ENCODE measurements at places on chromosomes 1 and 21.
A peak's percentile ranks its signal among the peaks of the same experiment; 100 is the strongest.

- no peak overlapping the region for H3K4me3 ChIP-seq
- H3K4me1 ChIP-seq, result no peaks in the 10 kb centered on the region
- no peak for DNase-seq
- H3K36me3 ChIP-seq, result no peaks in the 10 kb centered on the region
- no peak overlapping the region for H3K27ac ChIP-seq
These were observed 192.1 kb downstream of the SETD4 start for GRCh38 chr21:35868005-35868868.

GRCh38 chr1:91948501-91949355 lies 473 bp upstream of the BRDT start:
- no peak overlapping the region for H3K27ac ChIP-seq
- no peaks in the 10 kb centered on the region for H3K27me3 ChIP-seq
- DNase-seq, result no peak
- no peaks in the 10 kb centered on the region for H3K36me3 ChIP-seq
- no peak overlapping the region for H3K4me3 ChIP-seq
- H3K4me1 ChIP-seq, result no peaks in the 10 kb centered on the region

- DNase-seq, result peak; percentile 49
These were observed 43.7 kb downstream of the KIF21B start for GRCh38 chr1:200979574-200980451.

DNA sequence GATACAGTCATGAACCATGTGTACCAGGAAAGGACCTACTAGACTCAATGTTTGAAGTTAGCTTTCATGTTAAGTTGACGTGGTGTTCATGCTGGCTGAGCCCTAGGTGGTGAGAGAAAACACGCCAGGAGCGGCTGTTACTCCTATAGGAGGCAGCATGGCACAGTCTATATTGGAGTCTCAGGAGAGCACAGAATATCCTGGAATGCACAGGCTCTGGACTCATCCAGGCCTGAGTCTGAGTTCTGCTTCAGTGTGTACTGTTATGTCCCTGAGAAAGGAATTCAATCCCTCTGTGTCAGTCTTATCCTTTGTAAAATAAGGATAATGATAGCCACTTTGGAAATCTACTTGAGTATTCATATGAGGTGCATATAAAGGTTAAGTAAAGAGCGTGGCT lies 41.2 kb downstream of the DPT start:
- peaks cover 18% of the 10 kb centered on the region for H3K36me3 ChIP-seq
- no peaks in the 10 kb centered on the region for H3K27me3 ChIP-seq
- DNase-seq, result no peak
- peaks cover 72% of the 10 kb centered on the region for H3K4me1 ChIP-seq
- H3K27ac ChIP-seq, result peak overlapping the region; percentile 98

DNA sequence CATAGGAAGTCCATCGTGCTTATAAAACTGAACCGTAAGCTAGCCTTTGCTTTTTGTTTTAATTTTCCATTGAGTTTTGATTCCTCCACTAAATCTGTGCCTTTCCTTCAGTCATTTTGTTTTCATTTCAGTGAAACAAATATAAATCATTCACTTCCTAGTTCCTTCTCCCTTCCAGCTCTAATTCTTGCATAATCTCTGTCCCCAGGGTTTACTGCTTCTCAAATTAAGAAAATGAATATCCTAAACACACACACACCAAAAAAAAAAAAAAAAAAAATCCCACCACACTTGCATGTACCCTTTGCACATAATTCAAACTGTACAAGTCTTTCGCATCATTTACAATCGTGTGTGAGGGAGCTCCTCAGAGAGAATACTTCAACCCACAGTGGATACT lies 6.8 kb downstream of the KCNH1 start:
- H3K4me1 ChIP-seq, result peaks cover 12% of the 10 kb centered on the region
- no peak for DNase-seq
- no peak overlapping the region for H3K4me3 ChIP-seq
- H3K27me3 ChIP-seq, result peaks cover 39% of the 10 kb centered on the region
- no peaks in the 10 kb centered on the region for H3K36me3 ChIP-seq
- H3K27ac ChIP-seq, result no peak overlapping the region

- peaks cover 21% of the 10 kb centered on the region for H3K4me1 ChIP-seq
- no peak overlapping the region for H3K4me3 ChIP-seq
- DNase-seq, result peak; percentile 6
- H3K27ac ChIP-seq, result no peak overlapping the region
These were observed 148.9 kb upstream of the VANGL1 start for GRCh38 chr1:115492880-115493279.

DNA sequence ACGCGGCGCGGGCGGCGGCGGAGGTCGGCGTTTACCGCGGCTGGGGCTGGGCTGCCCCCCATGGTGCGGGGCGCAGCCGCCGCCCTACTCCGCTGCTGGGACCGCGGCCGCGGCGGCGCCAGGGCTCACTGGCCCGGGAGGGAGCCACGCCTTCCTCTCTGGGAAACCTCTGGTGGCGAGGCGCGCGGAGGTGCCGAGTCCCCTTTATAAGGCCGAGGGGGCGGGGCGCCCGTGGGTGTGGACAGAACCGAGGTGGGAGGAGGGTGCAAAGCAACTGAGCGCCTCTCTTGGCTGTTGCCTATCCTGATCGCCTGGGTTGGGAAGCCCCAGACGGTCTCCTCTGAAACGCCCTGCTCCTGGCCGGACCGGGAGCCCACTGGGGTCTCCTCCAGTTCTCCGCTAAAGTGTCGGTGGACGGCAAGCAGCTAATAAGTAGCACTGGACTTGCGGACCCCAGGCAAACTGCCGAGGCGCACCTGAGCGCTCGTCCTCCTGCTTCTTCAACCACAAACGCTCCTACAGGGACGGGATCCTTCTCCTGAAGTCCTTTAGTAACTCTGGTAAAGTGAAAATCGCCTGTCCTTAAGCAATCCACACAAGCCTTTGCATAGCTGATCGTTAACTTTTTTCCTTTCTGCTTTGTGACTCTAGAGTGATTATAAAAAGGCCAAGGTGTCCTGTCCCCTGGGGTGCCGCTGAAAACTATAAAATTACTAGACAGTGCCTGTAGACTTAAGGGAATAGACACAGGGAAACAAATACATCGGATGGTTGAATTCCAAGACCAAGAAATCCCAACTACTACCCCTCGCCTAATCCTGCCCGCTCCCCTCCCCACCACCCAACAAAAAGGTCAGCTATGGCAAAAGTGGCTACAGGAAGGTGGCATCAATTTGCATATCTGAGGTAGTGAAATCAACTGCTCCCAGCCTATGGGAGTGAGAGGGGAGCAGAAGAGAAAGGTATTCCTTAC lies at the start of gene PTGER3:
Gene PTGER3 (minus strand): TSS at position 182 of the 973 bp plus-strand sequence. CDS start 239 bp downstream, outside the sequence.
- peaks cover 51% of the 10 kb centered on the region for H3K27me3 ChIP-seq
- H3K4me1 ChIP-seq, result no peaks in the 10 kb centered on the region
- H3K36me3 ChIP-seq, result no peaks in the 10 kb centered on the region
- DNase-seq, result peak; percentile 70

DNA sequence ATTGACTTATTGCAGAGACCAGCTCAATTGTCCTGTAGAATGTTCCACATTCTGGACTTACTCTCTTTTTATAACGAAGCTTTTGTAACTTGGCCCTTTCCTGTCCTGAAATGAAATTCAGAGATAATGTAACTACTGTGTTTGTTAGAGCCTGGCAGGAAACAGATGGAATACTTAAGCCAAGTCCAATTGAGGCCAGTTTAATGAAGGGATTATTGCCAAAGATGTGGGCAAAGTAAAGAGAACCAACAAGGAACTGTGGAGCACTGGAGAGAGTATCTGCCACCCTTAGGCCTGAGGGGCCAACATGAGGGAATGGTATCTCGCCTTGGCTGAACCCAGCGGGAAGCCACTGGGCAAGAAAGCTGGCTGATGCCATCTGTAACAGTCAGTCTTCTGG lies 32.9 kb downstream of the MFSD2A start:
- no peak overlapping the region for H3K4me3 ChIP-seq
- peaks cover 15% of the 10 kb centered on the region for H3K4me1 ChIP-seq
- no peak overlapping the region for H3K27ac ChIP-seq

DNA sequence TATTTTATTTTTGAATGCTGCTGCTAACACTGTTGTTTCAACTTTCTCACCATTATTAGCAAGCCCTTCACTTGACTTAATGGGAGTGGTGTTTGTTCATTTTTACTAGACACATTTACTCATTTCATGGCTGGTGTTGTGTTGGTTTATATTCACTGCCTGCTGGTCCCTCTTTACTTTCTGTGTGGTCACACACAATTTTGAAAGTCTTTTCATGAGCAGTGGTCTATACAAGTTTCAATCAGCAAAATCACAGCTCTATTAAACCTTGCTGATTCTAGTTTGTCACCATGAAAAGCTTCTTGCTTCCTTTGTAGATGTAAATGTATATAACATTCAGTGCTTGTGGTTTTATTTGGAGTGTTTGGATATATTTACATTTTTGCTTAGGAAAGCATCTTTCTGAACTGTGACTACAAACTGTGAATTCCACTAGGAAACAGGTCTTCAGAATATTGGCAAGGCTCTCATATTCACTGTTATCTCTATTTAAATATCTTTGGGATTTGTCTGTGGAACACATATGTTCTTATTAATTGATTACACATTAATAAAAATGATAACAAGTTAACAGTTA lies 22.8 kb downstream of the ATP6V1G3 start:
- H3K4me3 ChIP-seq, result no peak overlapping the region
- DNase-seq, result no peak
- H3K27me3 ChIP-seq, result no peaks in the 10 kb centered on the region
- no peak overlapping the region for H3K27ac ChIP-seq
- H3K4me1 ChIP-seq, result peaks cover 18% of the 10 kb centered on the region
- H3K36me3 ChIP-seq, result no peaks in the 10 kb centered on the region

DNA sequence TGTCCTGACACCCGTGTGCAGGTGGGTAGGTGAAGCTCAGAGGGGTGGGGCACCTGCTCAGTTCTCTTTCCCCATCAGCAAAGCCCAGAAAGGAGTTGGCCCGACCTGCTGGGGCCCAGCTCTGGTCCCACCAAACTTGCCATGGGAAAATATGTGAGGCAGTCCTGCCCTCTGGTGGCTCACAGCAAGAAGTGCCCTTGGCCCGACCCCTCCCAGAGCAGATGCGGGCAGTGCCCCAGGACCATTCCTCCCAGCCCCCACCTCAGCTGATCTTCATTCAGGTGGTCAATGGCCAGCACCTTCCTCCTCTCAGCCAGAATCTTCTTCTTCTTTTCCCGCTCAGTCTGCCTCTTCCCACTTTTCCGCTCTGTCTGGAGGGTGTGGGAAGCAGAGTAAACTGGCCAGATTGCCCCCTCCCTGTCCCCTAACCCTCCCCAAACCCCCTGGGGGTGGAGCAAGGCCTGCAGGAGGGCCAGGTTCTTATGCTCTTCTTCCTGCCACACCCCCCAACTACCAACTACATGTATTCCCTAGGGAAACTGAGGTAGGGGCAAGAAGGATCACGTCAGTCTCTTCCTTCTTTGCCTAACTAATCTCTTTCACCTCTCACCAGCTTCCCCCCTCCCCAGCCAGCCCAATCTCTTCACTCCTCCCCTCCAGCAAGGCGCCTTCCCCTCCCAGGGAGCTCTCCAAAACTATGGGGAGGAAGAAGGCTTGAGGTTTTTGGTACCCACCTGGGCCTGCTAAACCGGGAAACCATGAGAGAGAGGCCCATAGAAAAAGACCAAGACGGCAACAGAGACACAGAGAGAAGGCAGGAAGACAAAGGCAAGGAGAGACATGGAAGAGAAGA lies 15.6 kb downstream of the TNNT2 start:
- DNase-seq, result peak; percentile 75
- no peaks in the 10 kb centered on the region for H3K4me1 ChIP-seq
- no peaks in the 10 kb centered on the region for H3K36me3 ChIP-seq
- no peak overlapping the region for H3K27ac ChIP-seq
- no peak overlapping the region for H3K4me3 ChIP-seq
- peaks cover 87% of the 10 kb centered on the region for H3K27me3 ChIP-seq

DNA sequence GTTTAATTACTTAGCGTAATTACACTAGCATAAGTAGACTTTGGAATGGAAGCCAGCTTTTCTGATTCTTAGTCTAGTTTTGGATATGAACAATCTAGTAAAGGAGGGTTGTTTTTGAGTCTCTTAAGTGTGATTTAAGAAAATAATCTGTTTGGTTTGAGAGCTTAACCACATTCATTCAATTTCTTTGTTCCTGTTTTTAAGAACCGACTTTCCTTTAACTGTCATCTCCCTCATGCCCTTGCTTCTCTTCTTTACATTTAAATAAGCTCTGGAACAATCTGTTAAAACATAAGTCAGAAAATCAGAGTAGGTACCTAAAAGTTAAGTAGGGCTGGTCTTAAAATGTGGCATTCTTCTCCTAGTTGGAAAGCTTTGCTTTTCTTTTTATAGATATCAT lies 27.7 kb downstream of the CDC42 start:
- H3K4me1 ChIP-seq, result peaks cover 20% of the 10 kb centered on the region
- no peaks in the 10 kb centered on the region for H3K27me3 ChIP-seq
- no peak overlapping the region for H3K4me3 ChIP-seq
- H3K27ac ChIP-seq, result no peak overlapping the region
- H3K36me3 ChIP-seq, result peaks cover 44% of the 10 kb centered on the region

DNA sequence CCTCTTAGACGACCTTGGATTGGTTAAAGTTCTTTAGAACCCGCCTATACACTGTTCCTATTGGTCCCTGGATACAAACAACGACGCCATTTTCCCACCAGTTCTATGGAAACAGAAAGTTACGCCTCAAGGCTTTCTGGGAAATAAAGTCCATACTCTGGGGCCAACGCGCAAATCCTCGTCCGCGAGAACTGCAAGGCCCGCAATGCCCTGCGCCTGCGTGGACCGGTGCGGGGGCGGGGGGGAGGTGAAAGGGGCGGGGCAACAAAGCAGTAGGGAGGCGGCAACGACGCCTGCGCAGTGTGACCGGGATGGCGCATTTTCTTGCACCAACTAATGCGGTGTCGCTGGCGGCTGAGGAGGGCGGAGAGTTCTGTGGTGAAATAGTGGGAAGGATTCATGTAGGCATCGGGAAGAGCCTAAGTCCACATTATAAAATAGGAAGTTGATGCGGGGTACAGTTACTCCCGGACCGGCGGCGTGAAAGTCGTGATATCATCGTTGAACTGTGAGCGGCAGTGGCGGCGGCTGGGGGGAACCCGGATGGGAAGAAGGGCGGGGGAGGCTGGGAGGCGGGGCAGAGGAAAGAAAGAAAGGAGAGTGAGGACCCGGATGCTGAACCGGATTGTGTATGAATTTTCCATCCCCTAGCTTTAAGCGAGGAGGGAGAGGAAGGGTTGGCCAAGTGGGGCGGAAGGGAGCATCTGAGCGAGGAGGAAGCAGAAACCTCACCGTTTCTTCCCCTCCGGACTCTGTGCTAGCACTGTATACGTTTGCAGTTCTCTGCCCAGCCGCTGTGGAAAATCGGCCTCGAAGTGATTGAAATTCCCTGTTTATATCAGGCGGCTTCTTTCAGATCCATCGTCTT lies at the start of gene GGPS1:
Gene GGPS1 (plus strand): TSS at position 300 of the 868 bp plus-strand sequence. CDS start 6,695 bp downstream, outside the sequence.
- DNase-seq, result peak; percentile 95
- H3K36me3 ChIP-seq, result no peaks in the 10 kb centered on the region
- H3K27ac ChIP-seq, result no peak within 1 kb of the TSS
- no peak within 1 kb of the TSS for H3K4me3 ChIP-seq
- peaks cover 14% of the 10 kb centered on the region for H3K4me1 ChIP-seq
- no peaks in the 10 kb centered on the region for H3K27me3 ChIP-seq
